ENCODE measurements at places on chromosomes 12 and 14.
A peak's percentile ranks its signal among the peaks of the same experiment; 100 is the strongest.

GRCh38 chr14:45970621-45971020, 681.0 kb downstream of the RPL10L start:
- no peak for DNase-seq

DNA sequence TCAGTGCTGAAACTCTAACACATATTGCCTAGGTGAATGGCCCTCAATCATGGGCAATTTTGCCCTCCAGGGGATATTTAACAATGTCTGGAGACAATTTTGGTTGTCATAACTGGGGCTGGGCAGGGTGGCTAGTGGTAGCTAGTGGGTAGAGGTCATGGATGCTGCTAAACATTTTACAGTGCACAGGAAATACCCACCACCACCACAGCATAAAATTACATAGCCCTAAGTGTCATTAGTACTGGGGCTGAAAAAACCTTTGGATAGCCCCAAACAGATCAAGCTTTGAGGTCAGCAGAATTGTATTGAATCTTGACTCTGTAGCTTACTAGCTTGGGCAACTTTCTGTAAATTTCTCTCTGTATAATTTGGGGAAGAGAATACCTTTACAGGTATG, 758.0 kb downstream of the BCL11B start:
- no peak for DNase-seq

DNA sequence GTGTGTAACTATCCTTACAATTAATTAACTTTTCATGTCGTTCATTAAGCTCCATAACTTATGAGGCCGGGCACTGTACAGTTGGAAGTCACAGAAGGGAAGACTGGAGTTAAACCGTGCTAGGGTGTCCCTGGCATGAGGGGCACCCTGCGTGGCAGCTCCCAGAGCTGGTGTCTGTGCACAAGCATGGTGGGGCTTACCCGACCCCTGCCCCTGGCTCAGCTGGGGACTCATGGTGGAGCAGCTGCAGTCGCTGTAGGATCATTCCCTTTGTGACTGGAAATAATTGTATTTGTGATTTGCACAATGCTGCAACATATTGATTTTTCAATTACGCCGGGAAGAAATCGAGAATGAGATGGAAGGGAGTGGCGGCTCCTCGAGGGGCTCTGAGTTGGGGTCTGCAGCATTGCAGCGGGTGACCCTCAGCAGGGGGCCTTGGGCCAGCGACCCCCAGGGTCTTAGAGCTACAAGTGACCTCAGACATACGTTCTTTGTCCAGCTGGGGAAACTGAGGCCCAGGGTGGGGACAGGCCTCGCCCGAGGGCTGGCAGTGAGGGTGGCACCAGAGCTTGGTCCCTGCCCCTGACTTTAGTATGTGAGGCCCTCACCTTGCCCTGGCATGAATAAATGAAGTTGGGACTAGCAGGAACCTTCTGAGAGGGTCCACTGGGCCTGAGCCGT, 125.4 kb downstream of the KIF26A start:
- no peak for DNase-seq

- DNase-seq, result no peak
Observed at GRCh38 chr12:67760586-67761275, 112.2 kb downstream of the DYRK2 start.

GRCh38 chr12:12445882-12446181, 89.0 kb downstream of the BORCS5 start:
- no peak for DNase-seq

DNA sequence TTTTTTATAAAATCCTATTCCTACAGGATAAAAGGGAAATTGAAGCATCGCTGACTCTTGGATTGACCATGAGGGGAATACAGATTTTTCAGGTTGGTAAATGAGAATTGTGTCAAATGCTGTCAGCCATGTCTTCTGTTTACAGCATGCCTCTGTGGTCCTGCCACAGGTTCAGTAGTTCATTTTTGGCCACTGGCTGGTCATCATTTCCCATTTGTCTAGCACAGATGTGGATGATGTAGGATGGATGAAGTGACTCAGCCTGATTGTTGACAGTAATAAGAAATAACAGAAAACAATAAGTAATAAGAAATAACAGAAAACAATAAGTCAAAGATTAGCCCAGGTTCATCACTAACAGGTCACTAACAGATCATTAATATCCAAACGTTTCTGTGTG, 59.8 kb downstream of the FRMD6 start:
- DNase-seq, result no peak

GRCh38 chr12:2358986-2359658, 306.3 kb downstream of the CACNA1C start:
- DNase-seq, result no peak

- DNase-seq, result peak; percentile 15
Observed at GRCh38 chr12:51923506-51924365, 16.4 kb downstream of the ACVRL1 start.

DNA sequence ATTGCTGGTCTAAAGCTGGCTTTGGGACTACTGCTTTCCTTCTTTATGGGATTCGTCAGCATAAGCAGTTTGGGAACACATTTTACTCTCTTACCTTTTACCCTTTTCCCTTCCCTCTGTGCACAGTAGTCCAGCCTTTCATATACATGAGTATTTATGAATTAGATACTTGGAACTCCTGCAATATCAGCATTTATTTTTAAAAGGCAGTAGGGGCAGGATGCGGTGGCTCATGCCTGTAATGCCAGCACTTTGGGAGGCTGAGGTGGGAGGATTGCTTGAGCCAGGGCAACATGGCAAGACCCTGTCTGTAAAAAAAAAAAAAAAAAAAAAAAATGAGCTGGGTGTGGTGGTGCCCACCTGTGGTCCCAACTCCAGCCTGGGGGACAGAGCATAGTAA, 3.0 kb downstream of the NUBPL start:
- DNase-seq, result no peak

DNA sequence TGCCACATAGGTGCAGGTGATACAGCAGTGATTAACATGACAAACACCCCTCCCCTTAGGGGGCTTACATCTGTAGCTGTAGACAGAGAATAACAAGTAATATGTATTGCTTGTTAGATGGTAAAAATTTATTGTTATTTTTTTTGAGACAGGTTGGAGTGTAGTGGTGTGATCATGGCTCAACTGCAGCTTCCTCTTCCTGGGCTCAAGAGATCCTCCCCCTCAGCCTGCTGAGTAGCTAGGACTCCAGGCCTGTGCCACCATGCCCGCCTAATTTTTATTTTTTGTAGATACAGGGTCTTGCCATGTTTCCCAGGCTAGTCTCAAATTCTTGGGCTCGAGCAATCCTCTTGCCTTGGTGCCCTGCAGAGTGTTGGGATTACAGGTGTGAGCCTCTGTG, 19.8 kb downstream of the DIP2B start:
- no peak for DNase-seq

DNA sequence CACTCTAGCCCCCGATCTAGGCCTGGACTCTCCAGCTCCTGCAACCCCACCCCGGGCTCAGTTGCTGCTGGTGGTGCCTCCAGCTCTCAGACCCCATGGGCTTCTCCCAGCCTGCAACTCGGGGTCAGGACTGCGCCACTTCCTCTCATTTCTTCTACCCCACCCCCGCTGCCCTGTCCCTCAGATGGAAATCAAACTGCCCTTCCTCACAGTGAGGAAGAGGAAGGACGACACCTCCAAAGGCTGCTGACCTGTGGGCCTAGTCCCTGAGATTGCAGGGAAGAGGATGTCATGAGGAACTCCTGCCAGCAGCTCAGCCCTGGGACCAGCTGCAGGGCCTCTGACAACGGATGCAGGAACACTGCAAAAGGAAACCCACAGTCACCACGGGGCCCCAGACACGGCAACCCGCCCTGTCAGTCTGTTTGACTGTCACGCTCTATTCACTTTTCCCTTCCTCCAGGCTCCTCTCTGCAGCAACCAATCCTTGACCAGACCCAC, 29.3 kb upstream of the PNMA1 start:
- peak; percentile 38 for DNase-seq

DNA sequence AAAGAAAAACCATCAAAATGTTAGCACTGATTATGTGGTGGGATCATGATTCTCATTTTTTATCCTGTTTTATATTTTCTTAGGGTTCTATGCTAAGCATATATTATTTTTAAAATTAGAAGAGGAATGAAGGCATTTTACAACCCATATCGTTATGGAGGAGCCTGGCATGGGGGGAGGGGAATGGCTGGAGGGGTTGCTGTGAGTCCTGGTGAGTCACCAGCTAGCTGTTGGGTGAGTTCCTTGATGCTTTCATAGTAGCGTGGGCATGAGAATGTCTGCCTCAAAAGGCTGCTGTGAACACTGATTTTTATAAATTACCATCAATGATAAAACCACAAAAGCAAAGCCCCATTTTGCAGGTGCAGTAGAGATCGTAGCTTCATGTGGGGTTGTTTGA, 46.9 kb downstream of the C14orf132 start:
- no peak for DNase-seq

DNA sequence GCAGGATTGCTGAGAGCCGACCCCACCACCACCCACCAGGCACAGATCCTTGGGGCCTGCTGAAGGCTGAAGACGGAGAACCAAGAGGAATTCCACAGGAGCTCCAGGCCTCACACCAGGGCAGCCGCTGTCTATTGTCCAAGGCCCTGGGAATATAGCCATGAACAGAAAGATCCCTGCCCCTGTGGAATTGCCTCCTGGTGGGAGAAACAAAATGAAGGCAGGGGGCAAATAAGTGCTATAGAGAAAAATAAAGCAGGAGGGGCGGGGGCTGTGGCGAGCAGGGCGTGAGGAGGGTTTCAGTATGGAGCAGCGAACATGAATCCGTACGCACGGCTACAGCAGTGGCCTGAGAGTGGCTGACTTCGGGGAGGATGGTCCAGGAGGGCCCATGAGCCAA, 96.1 kb downstream of the EML1 start:
- no peak for DNase-seq
